NCI-H1092 treated with DMSO at 0.1 percent for 48 hours (cell line): ENCODE measurements at places on chromosomes 4 and X.

- no peak for DNase-seq
These were observed 155.1 kb downstream of the NR3C2 start for GRCh38 chr4:148287111-148287510.

- no peak for DNase-seq
These were observed 65.8 kb upstream of the GPRIN3 start for GRCh38 chr4:89373394-89373793.

DNA sequence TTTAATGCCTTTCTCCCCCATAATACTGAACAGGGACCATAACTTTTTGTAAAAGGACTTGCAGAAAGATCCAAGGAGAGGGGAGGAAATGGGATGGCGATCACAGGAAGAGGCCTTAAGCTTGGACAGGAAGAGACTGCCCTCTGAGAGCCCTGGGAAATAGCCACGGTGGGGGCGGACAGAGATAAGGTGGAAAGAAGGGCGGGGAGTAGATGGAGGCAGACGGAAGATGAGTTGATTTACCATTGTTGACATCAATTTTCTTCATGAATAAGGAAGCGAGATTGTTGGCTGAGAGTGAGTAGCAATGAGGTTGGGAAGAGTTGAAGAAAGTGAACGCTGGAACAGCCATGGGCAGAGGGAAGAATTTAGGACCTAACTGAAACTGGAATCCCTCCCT, 63.4 kb downstream of the RASGEF1B start:
- no peak for DNase-seq

- no peak for DNase-seq
These were observed 23.6 kb downstream of the ATP5ME start for GRCh38 chr4:650461-650860.

- no peak for DNase-seq
These were observed 57.4 kb downstream of the PTTG2 start for GRCh38 chr4:38017609-38018008.

- DNase-seq = no peak
These were observed 72.2 kb downstream of the CRLF2 start for GRCh38 chrX:1140236-1140681.

DNA sequence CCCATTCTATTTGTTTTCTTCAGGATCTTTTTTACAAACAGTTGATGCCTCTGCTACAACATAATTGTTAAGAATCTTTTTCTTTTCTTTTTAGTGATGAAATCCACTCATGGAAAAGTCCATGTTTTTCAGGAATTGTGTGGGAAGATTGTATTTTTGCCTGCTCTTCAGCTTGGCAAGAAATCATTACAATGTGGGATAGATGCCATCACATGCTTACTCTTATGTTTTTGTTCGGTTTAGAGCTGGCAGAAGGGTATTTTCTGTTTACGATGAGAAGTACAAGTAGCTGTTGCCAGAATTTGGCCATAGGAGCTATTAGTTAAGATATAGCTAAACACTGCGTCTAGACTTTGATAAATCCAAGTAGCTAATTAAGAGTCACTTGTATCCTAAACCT, 2585.3 kb downstream of the ARAP2 start:
- no peak for DNase-seq

DNA sequence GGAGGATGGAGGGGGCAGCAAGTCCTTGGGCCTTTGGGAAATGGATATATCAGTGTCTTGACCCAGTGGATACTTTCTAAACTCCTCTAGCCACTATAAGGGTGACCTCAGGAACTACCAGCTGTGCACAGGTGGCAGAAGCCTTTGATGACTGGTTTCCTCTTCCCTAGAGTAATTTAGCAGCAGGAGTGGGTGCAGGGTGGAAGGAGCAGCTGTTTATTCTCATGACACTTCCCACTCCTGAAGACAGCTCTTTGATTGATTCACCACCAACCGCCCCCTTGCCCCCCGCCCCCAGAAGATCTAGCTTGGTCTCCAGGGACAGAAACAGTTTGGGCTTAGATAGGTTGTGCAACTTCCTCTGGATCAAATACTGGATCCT, 63.0 kb downstream of the GPC3 start:
- no peak for DNase-seq

- DNase-seq = no peak
These were observed 131.4 kb downstream of the CHIC2 start for GRCh38 chr4:53932796-53933610.

GRCh38 chr4:153318696-153319320, 25.7 kb upstream of the MND1 start:
- DNase-seq = peak; percentile 39

GRCh38 chr4:93719552-93719951, 109.0 kb upstream of the ATOH1 start:
- no peak for DNase-seq

GRCh38 chr4:41103657-41104056, 110.7 kb downstream of the APBB2 start:
- no peak for DNase-seq

- DNase-seq = peak; percentile 68
These were observed 188.0 kb downstream of the STIM2 start for GRCh38 chr4:27048429-27049238.

DNA sequence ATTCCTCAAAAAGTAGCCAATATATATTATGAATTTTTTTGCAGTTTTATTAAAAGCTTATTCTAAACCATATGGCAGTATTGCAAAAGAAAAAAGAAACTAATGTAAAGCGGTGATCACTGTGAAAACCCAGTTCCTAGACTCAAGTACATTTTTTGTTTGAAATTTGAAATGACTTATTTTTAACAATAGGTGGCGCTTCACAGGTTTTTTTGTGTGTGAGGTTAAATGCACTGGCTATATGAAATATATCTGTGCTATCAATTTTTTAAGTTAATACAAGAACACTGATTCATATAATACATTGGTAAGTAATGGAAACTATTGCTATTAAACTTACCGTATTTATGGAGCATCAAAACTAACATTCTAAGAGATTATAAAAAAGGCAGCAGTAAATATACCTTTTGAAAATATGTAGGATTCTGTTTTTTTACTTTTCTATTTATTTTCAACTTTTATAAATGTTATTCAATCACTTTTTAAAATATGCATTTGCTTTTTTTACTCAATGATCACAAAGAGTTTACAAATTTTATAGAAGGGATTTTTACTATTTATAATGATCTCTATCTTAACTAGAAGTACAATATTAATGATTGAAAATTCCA, 5.6 kb upstream of the SPRY1 start:
- peak; percentile 48 for DNase-seq

- no peak for DNase-seq
These were observed 5.4 kb upstream of the ADGRG2 start for GRCh38 chrX:19127649-19128168.

DNA sequence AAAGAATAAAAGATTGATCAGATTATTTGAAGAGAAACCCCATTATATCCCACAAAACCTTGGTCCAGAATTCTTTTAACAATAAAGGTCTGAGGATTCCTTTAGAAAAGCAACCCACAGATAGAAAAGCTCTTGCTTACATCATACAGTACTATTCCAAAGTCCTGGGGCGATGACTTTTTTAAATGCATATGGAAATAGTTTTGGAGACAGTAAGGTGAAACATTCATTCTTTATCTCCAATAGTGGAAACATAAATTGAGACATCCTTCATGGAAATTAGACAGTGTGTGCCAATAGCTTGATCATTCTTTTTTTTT, 85.7 kb upstream of the UCP1 start:
- no peak for DNase-seq

GRCh38 chr4:14743172-14743571, 259.1 kb upstream of the CPEB2 start:
- no peak for DNase-seq

DNA sequence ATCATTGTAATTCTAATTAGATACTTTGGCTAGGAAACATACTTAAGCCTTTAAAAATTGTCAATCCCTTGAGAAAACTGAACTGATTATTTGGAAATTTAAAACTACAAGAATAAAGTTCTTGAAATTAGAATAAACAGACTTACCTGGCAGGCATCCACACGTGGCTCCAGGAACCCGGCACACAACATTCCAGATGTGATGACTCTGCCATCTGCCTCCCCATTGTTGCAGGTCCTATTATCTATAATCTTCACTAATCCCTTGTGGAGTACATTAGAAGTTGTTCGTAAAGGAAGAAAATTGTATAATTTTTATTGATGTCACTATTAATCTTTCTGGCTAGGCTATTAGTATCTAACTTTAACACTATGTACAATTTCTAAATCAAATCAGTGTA, 16.2 kb upstream of the GNRHR start:
- DNase-seq = peak; percentile 46

DNA sequence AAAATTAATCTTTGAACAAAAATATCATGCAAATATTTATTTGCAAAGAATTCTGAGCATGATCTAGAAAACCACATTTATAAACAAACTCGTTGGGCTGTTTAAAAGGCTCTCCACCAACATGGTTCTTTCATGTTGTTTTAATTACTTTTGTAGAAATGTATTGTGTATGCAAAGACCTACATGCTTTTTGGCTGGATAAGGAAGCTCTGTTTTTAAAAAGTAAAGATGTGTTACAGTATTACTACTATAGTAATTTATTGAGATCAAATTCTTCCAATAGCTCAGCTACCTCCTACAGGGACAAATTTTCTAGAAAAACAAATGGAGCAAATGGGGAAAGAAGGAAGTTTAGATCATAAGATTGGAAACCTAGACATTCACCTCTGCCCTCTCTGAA, 177.5 kb upstream of the TTC29 start:
- no peak for DNase-seq
